ENCODE measurements at places on chromosomes 13 and 19. TPM values are rescaled to one million over a fixed set of nuclear protein-coding genes. Genes with fewer than 3 reads are reported as not detected.

Gene URI1
- polyA plus RNA-seq: 96.8 TPM

Gene ARHGAP45
- 10.2 TPM for polyA plus RNA-seq

Gene LYPD3
- polyA plus RNA-seq: 1.2 TPM

Gene POP4
- 56.6 TPM for polyA plus RNA-seq

Gene TMEM238
- 1.9 TPM for polyA plus RNA-seq

Gene TBCB
- polyA plus RNA-seq: 110 TPM

Gene CASP14
- not detected for polyA plus RNA-seq

Gene TEX26
- polyA plus RNA-seq: 0.93 TPM

Gene NAPSA
- 22.3 TPM for polyA plus RNA-seq

Gene CEACAM1
- 5.6 TPM for polyA plus RNA-seq

Gene HNRNPL
- polyA plus RNA-seq: 384 TPM

GRCh38 chr19:28500982-28501630, 711.8 kb downstream of the UQCRFS1 start:
- no peak for DNase-seq

DNA sequence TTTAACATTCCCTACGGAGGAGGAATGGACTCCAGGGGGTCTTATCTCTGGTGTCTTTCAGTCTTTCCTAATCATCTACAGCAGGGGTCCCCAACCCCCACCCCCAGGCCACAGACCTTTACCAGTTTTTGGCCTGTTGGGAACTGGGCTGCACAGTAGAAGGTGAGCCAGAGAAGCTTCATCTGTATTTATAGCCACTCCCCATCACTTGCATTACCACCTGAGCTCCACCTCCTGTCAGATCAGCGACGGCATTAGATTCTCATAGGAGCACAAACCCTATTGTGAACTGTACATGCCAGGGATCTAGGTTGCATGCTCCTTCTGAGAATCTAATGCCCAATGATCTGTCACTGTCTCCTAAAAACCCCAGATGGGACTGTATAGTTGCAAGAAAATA, 120.0 kb upstream of the TMTC4 start:
- no peak for DNase-seq

GRCh38 chr19:13138916-13139198, 11.3 kb downstream of the STX10 start:
- no peak for DNase-seq

DNA sequence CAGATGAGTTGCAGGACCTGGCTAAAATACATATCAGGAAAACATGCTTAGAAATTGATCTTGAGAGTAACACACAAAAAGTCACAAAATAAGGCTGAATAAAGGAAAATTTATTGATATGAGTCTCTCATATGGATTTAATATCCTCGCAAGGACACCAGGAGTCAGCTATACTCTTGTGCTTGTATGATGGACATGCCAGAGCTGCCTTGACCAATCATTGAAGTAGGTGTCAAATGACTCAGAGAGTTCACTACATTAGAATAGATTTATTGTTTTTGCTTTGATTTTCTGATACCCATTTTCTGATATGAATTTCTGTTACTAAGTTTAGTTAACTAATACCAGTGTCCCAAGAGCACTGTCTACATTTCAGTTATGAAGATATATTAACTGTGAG, 37.4 kb upstream of the CSNK1A1L start:
- no peak for DNase-seq

DNA sequence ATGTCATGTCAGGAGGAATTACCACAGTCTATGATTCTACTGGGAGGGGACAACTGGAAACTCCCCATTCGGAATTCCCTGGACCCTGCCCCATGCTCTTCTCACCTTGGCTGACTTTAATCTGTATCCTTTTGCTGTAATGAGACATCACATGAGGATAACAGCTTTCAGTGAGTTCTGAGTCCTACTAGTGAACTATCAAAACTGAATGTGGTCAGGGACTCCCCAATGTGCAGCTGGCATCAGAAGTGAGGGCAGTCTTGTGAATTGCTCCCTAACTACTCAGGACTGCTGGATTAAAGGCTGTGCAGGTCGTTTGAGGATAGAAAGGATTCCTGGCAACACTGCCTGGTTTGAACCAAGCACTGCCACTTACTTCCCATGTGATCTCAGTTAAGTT, 15.2 kb downstream of the SIGLEC7 start:
- DNase-seq: no peak

DNA sequence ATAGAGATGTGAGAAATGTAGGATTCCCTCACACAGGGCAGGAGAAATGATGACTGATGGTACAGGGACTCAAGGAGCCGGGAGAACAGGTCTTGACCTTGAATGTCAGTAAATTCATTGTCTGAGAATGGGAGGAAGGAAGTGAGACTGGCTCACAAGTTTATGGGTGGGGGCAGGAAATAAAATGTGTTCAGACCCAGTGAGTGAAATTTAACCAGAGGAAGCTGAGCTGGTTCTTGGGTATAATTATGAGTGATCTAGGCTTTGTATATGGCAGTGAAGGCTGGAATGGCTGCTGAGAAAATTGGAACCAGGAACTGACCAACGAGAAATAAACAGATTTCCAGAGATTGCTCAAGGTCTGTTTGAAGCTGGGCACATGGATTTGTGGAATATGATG, 6.3 kb upstream of the IGSF23 start:
- DNase-seq: no peak

DNA sequence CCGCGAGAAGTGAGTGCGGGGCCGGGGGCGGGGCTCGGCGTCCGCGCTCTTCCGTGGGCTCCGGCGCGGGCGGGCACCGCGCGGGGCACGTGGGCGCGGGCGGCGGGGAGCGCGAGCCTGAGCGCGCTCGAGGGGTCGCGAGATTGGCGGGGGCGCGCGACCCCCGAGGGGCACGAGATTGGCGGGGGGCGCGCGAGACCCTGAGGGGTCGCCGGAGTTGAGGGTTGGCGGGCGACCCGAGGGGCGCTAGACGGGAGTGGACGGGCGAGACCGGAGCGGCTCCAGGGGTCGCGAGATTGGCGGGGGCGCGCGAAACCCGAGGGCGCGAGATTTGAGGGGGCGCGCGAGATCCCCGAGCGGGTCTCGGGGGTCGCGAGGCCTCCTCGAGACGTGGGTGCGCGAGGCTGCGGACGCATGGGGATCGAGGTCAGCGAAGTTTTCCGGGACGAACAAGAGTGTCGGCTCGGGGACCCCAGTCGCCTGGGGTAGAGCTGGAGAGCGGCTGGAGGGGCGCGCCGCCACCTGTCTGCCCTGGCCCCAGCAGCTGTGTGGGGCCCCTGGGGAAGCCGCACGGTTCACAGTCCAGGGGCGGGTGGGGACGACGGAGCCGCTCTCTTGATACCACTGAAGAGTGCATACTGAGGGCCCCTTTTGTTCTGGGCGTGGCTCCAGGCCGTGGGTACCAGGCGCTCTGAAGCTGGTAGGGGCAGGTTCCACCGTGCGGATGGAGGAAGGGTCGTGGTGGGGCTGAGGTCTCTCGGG, 682 bp downstream of the SSBP4 start:
- DNase-seq: no peak

DNA sequence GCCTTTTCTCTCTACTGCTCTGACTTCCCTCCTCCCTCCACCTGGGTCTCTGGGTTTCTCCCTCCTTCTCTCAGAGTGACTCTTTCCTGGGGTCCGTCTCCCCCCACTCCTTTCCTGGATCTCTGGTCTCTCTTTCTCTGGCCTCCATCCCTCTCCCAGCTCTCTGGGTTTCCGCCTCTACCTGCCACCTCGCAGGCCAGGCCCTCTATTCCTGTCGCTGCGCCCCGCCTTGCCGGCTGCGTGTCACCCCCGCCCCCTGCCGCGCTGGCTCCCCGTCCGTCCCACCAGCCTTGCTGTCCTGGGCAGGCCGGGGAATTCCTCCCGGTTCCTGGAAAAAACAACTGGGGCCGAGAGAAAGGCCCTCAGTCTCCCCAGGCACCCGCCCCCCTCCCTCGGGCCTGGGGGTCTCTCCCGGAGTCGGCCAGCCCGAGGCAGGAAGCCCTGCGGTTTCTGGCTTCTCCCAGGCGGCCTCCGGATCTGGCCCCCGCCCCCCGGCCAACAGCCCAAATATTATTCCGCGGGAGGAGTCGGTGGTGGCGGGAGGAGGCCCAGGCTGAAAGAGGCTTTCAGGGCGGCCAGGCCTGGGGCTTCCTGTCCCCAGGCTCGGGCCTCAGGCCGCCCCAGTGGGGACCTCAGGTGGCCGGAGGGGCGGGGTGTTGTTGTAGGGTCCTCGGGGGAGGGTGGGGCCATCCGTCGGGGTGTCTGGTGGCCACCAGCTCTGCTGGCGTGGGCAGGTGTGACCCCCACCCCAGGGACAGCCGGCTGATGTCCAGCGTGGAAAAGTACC, 9.3 kb downstream of the IRF2BP1 start:
- peak; percentile 83 for DNase-seq

DNA sequence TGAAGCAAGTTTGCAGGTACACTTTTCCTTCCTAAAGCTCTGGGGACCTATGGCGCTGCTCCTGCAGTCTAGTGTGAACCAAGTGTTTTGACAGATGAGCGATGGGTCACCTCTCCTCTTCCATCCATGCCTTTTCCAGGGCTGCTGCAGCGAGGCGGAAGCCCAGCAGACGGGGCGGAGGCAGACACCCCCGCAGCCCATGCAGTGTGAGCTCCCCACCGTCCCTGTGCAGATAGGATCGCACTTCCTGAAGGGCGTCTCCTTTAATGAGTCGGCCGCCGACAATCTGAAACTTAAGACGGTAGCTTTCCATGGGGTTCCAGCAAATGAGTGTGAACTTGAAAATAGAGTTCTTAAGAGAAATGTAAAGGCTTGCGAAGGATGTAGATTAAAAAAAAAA, 37.1 kb upstream of the GPI start:
- DNase-seq: no peak

- DNase-seq: peak; percentile 12
Observed at GRCh38 chr13:89150362-89150761, 1479.2 kb downstream of the SLITRK5 start.

DNA sequence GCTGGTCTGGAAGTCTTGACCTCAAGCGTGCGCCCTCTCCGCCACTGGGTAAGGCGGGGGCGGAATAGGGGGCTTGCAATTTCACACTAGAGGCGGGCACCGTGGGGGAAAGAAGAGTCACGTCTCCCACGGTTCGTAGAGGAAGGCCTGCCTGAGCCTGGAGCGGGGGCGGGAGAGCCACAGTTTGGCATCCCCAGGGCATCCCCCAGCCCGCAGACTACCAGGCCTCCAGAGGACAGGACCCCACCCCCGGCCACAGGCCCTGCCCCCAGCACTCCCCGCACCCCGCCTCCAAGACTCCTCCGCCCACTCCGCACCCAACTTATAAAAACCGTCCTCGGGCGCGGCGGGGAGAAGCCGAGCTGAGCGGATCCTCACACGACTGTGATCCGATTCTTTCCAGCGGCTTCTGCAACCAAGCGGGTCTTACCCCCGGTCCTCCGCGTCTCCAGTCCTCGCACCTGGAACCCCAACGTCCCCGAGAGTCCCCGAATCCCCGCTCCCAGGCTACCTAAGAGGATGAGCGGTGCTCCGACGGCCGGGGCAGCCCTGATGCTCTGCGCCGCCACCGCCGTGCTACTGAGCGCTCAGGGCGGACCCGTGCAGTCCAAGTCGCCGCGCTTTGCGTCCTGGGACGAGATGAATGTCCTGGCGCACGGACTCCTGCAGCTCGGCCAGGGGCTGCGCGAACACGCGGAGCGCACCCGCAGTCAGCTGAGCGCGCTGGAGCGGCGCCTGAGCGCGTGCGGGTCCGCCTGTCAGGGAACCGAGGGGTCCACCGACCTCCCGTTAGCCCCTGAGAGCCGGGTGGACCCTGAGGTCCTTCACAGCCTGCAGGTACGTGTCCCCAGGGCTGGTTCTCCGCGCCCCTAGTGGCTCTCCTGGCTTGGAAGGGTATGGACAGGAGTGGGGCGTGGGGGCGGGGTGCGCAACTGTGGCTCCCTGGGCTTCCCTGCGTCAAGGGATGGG, at the start of gene ANGPTL4:
TSS of gene ANGPTL4 (plus strand) at position 353 of the 969 bp plus-strand sequence. CDS start at position 520, 167 bp downstream.
- DNase-seq: peak; percentile 33

DNA sequence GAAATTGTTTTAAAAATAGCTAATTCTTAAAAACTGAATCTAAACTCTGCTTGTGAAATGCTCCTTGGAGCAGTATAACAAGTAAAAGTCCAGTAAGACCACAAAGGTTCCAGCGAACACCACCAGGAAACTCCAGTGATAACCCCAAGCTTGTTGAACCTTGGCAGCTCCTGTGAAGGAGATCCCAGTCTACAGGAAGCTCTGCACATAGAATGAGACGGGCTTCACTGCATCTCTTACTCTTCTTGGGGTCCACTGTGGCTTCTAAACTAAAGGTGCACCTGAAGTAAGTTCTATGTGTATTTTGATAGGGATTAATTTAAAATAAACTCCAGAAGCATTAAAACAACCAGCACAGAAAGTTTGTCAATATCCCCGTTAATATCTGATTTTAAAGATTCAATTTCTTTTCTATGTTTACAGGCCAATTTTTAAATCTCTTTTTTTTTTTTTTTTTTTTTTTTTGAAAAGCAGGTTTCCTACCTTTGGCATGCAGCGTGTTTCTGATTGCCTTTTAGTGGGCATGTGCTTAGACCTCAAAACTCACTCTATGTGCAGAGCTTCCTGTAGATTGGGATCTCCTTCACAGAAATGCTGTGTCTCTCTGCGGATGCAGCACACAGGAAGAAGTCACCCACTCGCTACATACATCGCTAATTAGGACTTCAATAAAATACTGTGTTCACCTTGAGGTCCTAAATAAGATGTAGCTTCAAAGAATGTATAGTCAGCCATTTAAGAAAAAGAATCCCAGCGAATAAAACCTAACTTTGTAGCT, 508.5 kb downstream of the KLF12 start:
- no peak for DNase-seq

DNA sequence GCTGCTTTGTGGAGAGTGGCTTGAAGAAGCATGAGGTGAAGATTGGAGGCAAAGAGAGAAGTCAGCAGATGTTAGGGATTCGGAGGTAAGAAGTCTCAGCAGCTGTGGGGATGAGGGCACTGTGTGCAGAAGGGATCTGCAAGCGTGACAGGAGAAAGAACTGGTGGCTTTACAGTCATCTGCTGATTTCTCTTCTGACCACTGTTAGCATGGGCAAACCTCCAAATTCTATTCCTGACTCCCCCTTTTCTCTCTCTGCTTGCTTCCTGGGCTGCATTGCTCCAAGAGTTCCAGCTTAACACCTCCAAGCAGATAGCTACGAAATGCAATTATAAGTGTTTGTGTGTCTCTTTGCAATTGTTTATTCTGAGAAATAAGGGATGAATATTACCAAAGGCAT, 159.6 kb downstream of the GGACT start:
- no peak for DNase-seq

DNA sequence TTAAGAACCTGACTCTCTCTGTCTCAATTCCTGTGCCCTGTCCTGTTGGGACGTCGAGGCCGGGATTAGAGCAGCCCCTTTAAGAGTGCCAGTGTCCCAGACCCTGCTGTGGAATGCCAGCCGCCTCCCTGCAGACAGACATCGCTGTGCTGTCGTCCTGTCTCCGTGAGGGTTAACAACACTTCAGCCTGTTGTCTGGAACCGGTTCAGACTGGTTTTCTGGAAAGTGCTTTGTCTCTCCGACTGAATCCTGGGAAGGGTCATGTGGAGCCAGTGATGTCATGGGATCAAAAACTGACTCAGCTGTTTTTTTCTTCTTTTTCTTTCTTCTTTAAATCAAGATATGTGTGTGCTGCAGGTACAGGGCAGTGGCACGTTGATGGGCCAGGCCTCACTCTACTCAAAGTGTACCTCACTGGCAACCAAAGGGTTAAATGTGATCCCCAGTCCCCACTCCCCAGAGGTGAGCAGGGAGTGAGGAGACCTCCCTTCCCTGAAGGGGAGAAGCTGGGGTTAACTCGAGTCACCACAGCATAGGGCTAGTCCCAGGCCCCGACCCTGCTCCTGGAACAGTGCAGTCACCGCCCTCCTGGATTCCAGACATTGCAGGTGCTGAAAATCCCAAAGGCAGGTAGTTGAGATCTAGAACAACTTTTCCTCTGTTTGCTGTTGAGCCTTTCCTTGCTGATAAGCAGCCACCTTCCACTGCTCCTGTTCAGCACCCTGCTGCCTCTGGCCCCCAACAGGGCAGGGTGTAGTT, 50.8 kb downstream of the TSSK6 start:
- DNase-seq: no peak

- no peak for DNase-seq
Observed at GRCh38 chr13:20633802-20634201, 66.8 kb downstream of the IFT88 start.

Measured in left lung (tissue), 14 donors.